Activated CD8-positive, alpha-beta memory T cell treated with anti-CD3 and anti-CD28 coated beads, Interleukin-2, amount 50 U/mL, for 4 hours (primary cell): ENCODE measurements at places on chromosomes 12 and 14.
A peak's percentile ranks its signal among the peaks of the same experiment; 100 is the strongest.

DNA sequence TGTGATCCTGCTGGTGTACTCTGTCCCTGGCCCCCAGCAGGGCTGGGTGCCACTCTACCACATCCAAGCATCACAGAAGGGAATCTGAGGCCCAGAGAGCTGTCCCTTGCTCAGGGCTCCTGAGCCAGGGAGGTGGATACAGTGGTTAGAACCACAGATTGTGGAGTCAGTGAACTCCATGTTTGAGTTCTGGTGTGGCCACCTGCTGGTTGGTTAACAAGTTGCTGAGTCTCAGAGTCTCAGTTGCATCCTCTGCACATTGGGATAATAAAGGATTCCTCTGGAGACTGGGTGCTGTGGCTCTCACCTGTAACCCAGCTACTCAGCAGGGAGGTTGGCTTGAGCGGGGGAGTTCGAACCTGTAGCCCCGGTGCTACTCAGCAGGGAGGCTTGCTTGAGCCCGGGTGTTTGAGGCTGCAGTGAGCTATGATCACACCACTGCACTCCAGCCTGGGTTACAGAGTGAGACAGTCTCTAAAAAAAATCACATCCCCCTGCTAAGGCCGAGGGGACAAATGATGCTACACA lies 39.4 kb downstream of the MVK start:
- DNase-seq = no peak

DNA sequence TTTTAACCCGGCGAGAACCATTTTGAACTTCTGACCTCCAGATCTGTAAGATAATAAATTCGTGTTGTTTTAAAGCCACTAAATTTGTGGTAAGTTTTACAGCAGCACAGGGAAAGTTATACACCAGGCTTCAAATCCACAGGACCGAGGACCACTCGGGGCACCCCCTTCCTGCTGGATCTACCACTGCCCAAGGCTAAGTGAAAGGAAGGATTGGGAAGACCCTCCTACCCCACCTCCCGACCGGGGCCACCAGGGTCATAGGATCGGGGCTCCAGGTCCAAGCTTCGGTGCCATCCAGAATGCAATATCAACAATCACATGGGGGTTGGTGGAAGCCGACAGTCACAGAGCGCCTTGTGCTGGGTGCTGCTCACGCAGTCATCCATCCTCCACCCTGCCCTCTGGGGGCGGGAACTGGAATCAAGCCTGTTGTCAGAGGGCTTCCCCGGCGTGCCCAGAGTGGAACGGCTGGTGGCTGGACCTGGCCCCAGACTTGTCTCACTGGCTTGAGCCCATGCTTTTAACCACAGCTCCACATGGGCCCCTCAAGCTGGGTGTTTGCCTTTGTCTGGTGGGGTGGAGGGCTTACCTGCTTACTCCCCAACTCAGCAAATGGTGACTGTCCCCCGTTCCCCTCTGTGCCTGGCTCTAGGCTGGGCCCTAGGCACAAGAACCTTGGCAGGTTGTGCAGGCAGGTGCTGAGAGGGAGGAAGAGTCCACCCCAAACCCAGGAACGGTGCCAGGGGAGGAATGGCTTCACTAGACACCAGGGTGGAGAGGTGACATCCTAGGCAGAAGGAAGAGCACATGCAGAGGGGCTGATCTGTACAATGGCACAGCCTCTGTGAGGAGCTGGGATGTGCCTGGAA lies 180.3 kb upstream of the RTL1 start:
- DNase-seq = no peak

- DNase-seq = peak; percentile 66
Measured at GRCh38 chr14:105414456-105415371, 4.9 kb upstream of the MTA1 start.

DNA sequence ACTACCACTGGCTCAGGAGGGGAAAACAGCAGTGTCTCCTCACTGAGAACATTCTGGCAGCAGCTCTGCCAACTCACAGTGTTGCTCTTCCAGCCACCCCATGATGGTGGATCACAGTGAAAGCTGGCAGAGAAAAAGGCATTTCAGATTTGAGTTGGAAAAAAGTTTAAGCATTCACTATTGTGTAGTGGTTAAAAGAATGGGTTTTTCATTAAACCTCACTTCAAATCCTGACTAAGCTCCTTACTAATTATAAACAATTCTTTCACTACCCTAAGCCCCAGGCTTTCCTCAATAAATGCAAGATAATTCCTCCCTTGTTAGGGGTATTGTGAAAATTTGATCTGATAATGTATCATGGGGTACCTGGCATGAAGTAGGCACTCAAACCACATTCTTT lies 518.1 kb downstream of the SNAPC1 start:
- DNase-seq = no peak

- no peak for DNase-seq
Measured at GRCh38 chr12:97982684-97983083, 520.1 kb downstream of the RMST start.

DNA sequence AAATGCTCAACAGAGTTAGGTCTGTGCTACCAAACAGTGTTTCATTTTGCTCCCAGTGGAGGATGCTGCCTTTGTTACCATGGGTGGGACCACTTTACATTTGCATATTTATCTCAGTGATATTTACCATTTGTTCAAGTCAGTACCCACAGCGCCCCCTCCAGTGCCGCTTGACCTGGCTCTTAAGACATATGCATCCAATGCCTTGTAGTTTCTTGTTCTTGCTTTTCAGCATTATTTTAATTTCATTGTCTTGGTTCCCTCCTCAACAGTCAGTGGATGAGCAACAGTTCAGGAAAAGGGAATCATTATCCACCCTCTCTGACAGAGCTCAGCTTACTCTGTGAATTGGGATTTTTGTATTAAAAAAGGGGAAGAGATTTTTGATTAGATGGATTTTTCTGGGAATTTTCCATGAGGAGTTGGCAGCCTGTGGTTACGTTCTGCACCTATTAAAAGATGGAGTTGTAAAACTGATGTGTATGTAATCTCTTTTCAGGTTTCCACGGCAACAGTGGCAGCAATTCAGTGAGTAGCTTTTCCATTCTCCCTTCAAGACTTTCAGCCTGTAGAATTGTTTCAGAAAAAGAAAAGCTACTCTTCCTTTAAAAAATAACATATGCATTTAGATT lies 240.5 kb upstream of the DAAM1 start:
- no peak for DNase-seq

- no peak for DNase-seq
Measured at GRCh38 chr12:275812-276211, 13.2 kb upstream of the SLC6A13 start.

- DNase-seq = no peak
Measured at GRCh38 chr12:38490941-38491340, 174.4 kb downstream of the ALG10B start.

DNA sequence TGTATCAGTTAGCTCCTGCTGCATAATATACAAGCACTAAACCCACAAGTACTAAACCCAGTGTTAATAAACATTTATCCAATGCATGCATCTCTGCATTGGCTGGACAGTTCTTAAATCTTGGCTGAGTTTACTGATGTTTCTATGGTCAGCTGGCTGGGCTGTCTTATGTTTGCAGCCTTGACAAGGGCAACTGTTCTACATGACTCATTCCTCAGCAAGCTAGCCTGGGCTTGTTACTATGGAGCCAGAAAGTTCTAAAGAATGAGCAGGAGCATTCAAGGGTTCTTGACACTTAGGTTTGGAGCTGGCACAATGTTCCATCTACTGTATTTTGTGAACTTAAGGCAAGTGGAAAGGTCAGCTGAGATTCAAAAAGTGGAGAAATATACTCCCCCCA lies 199.1 kb downstream of the GLT1D1 start:
- no peak for DNase-seq

- no peak for DNase-seq
Measured at GRCh38 chr12:89092297-89092696, 260.0 kb downstream of the DUSP6 start.

- DNase-seq = no peak
Measured at GRCh38 chr12:102439426-102440405, 40.6 kb downstream of the IGF1 start.

DNA sequence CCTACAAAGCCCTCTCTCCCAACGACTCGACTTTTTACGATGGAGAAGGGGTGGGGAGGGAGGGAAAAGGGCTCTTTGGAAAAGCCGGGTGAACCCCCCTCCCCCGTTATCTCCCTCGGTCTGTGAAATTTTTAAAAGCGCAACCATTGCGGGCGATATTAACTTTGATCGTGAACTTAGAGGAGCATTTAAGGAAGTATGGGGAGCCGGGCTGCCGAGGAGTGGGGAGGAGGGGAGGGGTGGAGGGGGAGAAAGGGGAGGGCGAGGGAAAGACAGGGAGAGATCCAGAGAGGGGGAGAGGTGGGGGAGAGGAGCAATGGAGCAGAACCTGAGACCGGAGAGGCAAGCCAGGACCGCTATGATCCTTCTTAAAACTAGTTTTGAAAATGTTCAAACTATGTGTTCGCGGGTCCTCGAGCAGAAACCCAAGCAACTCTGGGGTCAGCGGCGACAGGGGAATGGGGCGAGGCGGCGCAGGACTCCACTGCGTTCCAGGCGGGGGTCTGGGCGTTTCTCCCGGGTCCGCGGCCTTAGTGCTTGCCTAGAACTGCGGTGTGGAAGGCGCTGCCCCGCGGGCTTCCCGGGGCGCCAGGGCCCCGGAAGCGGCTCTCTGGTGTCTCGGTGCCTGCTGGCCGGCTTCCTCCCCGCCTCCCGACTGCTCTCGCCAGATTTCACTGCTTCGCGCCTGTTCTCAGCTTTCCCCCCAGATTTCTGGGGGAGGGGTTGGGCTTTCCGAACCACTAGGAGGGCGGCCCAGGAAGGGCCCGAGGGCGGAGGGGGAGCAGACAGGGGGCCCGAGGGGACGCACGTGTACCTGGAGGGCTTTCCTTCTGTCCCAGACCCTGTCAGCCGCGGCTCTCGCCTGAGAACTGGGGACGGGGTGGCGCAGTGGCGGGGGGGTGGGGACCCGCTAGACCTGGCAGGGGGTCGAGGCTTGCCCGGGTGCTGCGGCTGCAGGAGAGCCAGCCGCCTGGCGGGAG lies at the start of gene HOTAIR:
Gene HOTAIR (minus strand): TSS at position 871 of the 980 bp plus-strand sequence.
- no peak for DNase-seq

- no peak for DNase-seq
Measured at GRCh38 chr14:96811265-96811664, 14.1 kb downstream of the VRK1 start.

- no peak for DNase-seq
Measured at GRCh38 chr14:56963381-56963780, 153.1 kb upstream of the OTX2 start.
